Stimulated activated CD4-positive, alpha-beta T cell treated with anti-CD3 and anti-CD28 coated beads, Interleukin-2, amount 100 ng/mL, for 24 hours (primary cell): ENCODE measurements at places on chromosomes 12 and 14.

- no peak for DNase-seq
Measured at GRCh38 chr12:52710730-52711129, 7.4 kb upstream of the KRT77 start.

GRCh38 chr14:75884198-75884611, 97.6 kb downstream of the TGFB3 start:
- no peak for DNase-seq

DNA sequence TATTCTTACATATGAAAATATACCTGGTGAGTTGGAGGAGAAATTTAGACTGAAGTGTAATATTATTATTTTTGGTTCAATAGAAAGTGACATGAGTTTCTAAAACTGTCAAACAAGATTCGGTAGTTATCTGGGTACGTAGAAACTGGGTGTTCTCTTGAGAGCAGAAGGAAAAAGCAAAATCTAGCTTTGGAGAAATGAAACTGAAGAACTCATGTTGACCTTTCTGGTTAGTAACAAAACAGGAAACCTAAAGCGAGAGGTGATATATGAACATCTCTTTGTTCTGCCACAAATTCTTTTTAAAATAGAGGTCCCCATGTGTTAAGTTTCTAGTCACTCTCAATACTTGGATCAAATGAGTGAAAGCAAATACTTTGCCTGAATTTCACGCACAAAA, 401.7 kb downstream of the TRHDE start:
- DNase-seq, result no peak

GRCh38 chr12:93325855-93326254, 51.9 kb upstream of the NUDT4 start:
- DNase-seq, result no peak

- no peak for DNase-seq
Measured at GRCh38 chr14:99073431-99073830, 198.6 kb downstream of the BCL11B start.

DNA sequence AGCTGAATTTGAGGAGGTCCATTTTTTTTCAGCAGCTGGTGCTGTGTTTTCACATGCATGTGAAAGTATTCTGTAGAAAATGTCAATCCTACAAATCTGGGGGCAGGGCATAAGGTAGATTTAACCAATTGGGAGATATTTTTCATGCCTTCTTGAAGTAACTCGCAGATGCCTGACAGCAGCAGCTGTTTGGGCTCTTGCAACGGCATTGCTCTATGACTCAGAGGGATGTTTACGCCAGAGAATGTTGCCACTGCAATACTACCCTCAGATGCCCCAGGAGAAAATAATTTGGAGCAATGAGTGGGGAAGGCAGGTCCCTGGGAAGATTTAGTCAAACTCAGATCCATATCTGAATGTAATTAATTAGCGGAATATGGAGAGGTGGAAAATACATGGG, 42.5 kb upstream of the MYBPC1 start:
- DNase-seq, result no peak

GRCh38 chr12:64639466-64639865, 29.2 kb downstream of the RASSF3 start:
- no peak for DNase-seq

DNA sequence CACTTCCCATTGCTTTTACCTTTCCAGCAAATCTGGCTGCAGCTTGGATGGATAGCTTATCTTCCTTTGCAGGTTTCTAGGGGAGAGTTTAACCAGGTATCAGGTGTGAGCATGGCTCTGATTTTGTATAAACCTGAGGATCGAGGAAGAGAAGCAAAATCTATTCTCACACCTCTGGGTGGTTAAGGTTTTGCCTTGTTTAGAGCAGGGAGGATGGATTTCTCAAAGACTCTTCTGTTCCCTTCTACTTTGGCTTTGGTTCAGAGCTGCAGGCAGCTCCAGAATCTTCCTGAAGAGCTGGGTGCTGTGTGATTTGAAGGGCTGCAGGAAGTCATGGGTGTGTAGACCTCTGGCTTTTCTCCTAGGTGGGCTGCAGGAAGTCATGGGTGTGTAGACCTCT, 1.7 kb downstream of the JDP2 start:
- DNase-seq, result no peak

- no peak for DNase-seq
Measured at GRCh38 chr12:54032086-54032619, 697 bp upstream of the HOXC5 start.

- DNase-seq, result no peak
Measured at GRCh38 chr12:6489449-6489848, 3.6 kb downstream of the MRPL51 start.

DNA sequence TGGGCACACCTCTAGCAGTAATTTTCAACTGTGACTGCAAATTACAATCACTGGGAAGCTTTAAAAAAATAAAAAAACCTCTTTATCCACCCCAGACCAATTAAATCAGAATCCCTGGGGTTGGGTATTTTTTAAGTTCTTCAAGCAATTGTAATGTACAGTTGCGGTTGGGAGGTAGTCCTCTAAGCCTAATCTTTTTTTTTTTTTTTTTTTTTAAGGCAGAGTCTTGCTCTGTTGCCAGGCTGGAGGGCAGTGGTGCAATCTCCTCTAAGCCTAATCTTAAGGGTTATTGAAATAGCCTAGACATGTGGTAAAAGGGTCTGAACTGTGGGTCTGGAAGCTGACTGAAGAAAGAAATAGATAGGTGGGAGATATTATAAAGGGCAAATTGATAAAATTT, 230.5 kb downstream of the AKAP6 start:
- DNase-seq, result no peak
